HCT116 (cell line): ENCODE measurements at places on chromosomes 1 and 21. TPM values are rescaled to one million over a fixed set of nuclear protein-coding genes. Genes with fewer than 3 reads are reported as not detected.
A peak's percentile ranks its signal among the peaks of the same experiment; 100 is the strongest.

KIF17 gene
- total RNA-seq, result 2.4 TPM

PADI6 gene
- total RNA-seq, result not detected

- DNase-seq, result no peak
These were observed 4.2 kb downstream of the GOLPH3L start for GRCh38 chr1:150692720-150693119.

SVBP gene
- 14.4 TPM for total RNA-seq

DNA sequence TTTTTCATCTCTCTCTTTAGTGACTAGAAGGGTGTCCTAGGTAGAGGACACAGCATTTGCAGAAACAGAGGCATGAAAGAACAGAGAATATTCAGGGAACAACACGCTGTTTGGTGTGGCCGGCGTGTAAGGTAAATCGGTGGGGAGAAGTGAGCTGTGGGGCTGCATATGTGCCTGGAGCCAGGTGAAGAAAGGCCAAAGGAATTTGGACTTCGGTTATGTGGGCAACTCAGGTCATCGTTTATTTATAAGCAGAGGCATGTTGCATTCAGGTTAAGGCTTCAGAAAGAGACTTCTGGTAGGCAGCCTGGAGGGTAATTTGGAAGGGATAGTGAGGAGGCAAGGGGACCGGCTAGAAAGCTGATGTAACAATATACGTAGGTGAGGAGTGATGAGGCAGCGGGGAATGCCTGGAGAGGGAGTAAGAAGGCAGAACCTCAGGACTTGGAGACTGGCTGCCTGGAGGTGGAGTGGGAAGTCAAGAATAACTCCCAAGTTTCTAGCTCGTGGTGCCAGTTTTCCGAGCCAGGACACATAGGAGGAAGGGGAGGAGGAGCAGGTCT is 64.1 kb upstream of the ACOT11 start:
- no peak for DNase-seq

GRCh38 chr1:150912623-150913022 is 13.5 kb upstream of the SETDB1 start:
- no peak for DNase-seq

GRCh38 chr1:178088651-178089050 is 5.3 kb upstream of the RASAL2 start:
- DNase-seq, result no peak

DNA sequence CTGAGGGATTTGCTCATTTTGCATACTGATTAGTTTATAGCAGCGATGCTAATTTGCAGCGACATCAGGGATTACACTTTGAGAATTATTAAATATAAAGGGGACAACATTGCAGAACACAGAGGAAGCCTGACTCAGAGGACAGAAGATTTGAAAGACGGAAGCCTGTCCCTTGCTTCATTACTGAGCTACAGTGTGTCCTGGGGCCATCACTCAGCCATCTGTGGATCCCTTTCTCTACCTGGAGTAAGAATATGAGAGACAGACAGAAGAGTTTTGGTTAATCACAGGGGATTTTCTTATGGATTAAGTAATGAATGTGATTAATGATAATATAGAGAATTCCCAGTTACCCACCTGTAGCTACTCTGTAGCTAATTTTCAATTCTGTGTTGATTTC is 134.7 kb downstream of the DISC1 start:
- DNase-seq, result no peak

DNA sequence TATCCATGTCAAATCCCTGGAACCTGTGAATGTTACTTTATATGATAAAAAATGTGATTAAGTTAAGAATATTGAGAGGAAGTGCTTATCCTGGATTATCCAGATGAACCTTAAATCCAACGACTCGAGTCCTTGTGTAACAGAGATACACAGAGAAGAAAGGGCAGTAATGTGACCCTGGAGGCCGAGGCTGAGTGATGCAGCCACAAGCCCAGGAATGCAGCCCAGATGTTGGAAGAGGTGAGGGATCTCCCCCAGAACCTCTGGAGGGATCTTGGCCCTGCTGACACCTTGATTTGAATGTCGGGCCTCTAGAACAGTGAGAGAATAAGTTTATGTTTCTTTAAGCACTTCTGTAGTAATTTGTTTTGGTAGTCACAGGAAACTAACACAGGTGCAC is 18.0 kb downstream of the LPGAT1 start:
- no peak for DNase-seq

CLCA4 gene
- not detected for total RNA-seq

CFAP57 gene
- 0.49 TPM for total RNA-seq

DNA sequence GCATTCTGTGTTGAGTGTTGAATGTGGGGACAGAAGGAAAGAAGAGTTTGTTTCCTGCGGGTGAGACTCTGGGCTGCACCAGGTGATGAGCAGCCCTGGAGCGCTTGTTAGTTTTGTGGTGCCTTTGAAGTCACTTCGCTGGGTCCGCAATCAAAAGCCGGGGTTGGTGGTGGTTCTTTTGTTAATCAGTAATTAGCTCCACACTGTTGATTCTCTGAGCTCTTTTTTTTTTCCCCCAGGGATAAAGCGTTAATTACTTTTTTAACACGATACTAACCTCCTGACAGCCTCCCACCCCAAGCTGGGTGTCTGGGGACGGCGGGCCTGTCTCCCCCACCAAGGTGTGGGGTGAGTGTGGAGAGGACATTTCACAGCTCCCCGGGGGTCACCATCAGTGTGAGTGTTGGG is 56.6 kb downstream of the AGPAT3 start:
- DNase-seq, result no peak

DNA sequence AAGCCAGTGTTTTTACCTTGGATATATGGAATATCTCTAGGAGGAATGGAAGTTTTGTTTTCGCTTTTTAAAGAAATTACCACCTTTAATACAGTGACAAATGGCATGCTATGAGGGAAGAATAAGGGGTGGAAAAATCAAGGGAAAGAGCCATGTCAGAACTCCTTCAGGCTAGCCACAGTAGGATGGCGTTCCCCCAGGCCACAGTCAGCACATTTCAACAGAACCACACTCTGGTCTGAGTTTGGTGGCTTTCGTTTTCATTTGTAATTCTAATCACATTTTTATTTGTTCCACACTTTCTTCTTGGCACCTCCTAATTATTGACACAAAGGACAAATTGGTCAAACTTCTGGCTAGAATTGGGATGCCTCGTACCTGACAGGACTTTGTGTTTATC is 60.3 kb upstream of the RCOR3 start:
- no peak for DNase-seq

DNA sequence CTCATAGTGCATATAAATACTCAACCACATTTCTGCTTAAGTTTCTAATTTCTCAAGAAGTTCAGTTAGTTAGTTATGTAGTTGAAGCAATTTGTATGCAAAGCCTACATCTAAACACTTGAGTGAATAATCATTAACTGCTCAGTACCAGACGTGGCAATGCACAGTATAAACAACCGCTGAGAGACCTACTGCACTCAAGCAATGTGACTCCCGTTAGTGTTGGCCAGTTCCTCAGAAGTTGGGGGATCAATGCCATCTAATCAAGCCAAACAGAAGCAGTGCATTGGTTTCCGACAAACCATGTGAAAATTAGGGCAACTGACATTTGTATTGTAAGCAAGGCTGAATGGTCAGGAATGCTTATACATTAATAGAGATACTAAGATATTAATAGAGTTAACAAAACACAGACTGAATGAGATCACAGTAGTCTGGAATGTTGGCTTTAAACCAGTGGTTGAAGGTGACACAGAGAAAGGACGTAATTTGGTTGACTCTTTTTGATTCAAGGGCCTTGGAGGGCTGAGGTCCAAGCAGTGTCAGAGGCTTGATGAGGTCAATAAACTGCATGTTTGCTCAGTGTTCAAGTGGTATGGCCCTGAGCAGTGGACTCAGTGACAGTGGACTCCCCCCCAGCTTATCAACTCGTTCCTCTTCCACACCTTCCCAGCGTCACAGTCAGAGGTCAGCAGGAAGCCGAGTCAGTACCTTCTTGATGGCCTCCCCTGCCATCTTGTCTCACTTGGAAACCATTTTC is 255.5 kb downstream of the CTH start:
- no peak for DNase-seq

- no peak for DNase-seq
These were observed 77.5 kb upstream of the DNAJC6 start for GRCh38 chr1:65231718-65232330.

NEGR1 gene
- 0.05 TPM for total RNA-seq

IFNAR1 gene
- total RNA-seq, result 20.5 TPM

DNA sequence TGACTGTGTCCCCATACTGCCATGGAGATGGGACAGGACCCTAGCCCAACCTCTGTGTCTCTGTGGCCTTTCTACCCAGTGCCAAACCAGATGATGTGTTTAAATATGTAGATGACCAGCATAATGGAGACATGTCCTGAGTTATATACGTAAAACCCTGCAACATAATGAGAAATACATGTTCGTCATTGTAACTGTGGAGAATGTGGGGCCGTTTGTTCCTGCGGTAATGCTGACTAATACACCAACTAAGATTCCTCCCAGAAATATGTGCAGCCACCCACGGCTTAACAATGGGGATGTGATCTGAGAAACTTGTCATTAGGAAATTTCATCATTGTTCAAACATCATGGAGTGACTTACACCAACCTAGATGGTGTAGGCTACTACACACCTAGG is 71.7 kb upstream of the SIM2 start:
- no peak for DNase-seq

DNA sequence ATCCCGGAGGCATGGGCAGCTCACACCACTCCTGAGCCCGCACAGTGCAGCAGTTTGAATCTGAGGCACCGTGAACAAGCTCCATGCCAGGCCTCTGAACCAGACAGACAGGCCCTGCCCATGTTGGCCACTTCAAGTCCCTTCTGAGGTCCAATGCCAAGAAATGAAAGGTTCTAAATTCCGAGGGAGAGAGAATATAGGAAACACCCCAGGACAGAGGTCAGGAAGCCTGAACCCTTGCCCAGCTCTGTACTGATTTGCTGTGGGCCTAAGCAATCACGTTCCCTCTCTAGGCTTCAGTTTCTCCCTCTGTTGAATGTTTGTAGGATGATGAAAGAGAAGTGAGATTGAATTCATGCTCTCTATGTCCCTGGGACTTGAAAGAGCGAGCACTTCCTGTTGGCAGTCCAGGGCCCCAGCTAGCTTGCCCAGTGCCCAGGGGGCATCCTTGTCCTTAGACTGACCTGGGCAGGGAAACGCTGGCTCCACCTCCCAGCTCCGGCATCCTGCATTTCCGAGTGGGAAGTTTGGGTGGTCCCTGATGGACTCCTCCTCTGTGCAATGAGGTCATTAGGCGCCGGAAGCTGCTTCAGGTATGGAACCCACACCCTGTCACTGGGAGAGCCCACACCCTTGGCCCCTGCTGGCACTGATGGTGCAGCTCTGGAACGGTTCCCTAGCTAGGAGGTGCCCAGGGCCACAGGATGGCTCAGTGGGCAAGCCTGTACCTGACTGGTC is 242.4 kb upstream of the TMEM51 start:
- no peak for DNase-seq

GRCh38 chr1:229844675-229845074 is 218.6 kb downstream of the URB2 start:
- no peak for DNase-seq

RAB25 gene
- 142 TPM for total RNA-seq

EXO1 gene
- total RNA-seq, result 32.9 TPM

DNA sequence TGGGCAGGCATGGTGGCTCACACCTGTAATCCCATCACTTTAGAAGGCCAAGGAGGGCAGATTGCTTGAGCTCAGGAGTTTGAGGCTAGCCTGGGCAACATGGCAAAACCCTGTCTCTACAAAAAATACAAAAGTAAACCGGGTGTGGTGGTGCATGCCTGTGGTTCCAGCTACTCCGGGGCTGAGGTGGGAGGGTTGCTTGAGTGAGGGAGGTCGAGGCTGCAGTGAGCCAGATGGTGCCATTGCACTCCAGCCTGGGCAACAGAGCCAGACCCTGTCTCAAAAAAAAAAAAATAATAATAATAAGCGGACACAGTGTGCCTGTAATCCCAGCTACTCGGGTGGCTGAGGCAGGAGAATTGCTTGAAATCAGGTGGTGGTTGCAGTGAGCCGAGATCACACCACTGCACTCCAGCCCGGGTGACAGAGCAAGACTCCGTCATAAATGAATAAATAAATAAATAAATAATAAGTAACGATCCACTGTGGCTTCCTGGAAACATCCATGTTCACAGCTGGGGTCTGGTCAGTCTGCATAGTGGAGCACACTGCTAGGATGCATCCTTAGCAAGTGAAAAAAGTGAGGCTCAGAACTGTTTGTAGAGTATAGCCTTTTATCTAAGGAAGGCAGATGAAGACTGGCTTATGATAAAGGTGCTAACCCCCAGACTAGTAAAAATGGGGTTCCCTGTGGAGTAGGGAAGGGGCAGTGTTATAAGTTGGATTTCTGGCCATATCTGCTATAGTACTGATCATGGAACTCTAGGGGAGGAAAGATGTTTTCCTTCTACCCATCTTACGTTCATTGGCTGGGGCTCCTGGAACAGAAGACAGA is 15.7 kb downstream of the PKNOX1 start:
- no peak for DNase-seq

HS2ST1 gene
- total RNA-seq, result 30.1 TPM

DNA sequence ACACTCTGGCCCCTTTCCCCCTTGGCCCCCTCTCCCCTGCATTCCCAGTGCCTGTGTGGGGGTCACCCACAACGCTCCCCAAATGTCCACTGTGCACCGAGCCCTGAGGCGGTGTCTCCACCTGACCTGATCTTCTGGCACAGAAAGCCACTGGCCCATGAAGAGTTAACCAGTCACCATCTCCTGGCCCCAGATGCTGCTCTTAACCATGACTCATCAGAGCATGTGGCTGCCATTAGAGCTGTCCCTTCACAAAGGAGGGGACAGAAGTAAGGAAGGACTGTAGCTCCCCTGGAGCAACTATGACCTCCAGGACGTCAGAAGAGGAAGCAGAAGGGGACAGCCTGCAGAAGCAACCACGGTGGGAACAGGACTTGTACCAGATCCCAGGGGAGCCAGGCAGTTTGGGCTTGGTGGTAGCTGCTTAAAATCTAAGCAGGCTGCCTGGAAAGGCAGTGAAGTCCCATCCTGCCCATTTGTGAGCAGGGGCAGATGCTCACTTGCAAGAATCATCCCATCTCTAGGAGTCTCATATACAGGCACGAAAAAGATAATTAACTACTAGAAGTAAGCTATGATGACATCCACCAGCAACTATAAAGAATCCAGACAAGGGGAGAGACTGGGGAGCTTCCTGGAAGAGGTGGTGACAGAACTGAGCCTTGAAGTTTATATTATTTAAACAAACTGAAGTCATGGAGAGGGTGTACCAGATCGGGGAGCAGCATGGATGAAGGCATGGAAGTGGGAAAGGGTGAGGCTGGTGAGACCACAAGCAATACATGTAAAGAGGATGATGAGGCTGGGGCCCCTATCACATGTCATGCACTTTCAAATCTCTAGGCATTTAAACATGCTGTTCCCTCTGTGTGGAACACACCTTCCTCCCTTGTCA is 1.1 kb upstream of the TTC39A start:
- peak; percentile 55 for DNase-seq

GRCh38 chr1:54127594-54128300 is 25.1 kb downstream of the CDCP2 start:
- no peak for DNase-seq

GRCh38 chr1:186443638-186444037 is 17.3 kb downstream of the PDC start:
- DNase-seq, result no peak

DNA sequence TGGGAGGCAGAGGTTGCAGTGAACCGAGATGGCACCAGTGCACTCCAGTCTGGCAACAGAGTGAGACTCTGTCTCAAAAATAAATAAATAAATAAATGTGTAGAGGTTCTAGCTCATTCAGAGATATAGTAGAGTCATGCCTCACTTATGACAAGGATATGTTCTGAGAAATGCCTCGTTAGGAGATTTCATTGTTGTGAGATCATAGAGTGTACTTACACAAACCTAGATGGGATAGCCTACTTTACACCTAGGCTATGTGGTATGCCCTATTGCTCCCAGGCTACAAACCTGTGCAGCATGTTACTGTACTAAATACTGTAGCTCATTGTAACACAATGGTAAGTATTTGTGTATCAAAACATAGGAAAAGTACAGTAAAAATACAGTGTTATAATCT is 155.3 kb upstream of the JUN start:
- DNase-seq, result no peak
